Stimulated activated CD4-positive, alpha-beta T cell treated with anti-CD3 and anti-CD28 coated beads, Interleukin-1b, Interleukin-23, amount 100 ng/mL, for 48 hours (primary cell): ENCODE measurements at places on chromosomes 6 and 20.

DNA sequence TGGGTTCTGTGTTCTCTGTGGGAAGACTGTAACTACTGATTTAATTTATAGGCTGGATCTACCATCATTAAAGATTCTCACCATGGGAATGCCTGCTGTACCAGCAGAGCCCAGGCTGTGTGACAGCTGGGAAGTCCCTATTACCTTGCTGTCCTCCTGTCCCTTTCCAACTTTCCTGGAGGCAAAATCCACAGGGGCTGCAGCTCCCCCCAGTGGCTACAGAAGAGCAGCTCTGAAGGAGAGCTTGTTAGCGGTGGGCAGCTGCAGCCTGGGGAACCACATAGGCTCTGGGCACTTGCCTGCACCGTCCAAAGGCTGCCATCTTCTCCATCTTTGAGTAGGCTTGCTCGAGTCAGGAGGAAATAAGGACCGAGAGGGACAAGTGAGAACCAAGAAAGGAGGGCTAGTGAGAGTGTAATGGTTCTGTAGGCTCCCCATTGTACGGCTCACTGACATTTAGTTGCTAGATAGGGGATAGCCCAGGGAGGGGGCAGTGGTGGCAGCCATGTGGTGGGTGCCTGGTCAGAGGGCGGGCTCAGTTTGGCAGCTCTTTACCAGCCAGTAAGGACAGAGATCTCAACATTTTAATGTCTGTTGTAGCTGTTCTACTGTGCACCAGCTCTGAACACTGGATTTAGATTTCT lies 155.1 kb upstream of the MLIP start:
- DNase-seq = no peak

GRCh38 chr20:32902456-32903420 lies 44.0 kb downstream of the EFCAB8 start:
- DNase-seq = peak; percentile 74

GRCh38 chr6:5457041-5457440 lies 195.7 kb downstream of the FARS2 start:
- no peak for DNase-seq

GRCh38 chr20:4053071-4053919 lies 37.9 kb upstream of the RNF24 start:
- DNase-seq = no peak

GRCh38 chr6:71510057-71510713 lies 221.6 kb downstream of the OGFRL1 start:
- DNase-seq = no peak

DNA sequence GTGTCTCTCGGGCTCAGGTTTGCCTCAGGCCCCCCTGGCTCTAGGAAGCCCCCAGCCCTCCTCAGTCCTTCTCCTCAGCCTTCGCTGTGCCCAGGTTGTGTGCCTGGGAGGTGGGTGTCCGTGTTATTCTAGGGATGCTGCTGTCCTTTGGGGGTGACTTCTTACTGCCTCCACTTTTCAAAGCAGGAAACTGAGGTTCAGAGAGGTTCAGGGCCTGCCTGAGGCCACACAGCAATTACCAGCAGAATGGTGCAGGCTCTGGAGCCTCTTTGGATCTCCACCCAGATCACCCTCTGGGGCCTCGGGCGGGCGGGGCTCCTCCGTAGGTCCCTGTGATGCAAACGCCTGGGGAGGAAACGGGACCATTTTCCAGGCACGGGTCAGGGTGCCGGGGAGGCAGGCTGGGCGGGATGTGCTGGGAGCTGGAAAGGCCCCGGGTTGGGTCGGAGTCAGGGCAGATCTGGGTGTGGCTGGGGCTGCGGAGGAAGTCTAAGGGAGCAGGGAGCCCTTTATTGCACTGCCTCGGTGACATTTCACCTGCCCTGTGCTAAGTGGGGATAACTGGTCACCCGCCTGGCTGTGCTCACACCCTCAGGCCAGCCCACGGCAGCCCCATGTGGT lies 23.2 kb downstream of the GATA5 start:
- no peak for DNase-seq

GRCh38 chr6:1485678-1486077 lies 96.3 kb downstream of the FOXF2 start:
- no peak for DNase-seq

- DNase-seq = no peak
Measured at GRCh38 chr6:89492025-89492640, 59.2 kb downstream of the ANKRD6 start.

DNA sequence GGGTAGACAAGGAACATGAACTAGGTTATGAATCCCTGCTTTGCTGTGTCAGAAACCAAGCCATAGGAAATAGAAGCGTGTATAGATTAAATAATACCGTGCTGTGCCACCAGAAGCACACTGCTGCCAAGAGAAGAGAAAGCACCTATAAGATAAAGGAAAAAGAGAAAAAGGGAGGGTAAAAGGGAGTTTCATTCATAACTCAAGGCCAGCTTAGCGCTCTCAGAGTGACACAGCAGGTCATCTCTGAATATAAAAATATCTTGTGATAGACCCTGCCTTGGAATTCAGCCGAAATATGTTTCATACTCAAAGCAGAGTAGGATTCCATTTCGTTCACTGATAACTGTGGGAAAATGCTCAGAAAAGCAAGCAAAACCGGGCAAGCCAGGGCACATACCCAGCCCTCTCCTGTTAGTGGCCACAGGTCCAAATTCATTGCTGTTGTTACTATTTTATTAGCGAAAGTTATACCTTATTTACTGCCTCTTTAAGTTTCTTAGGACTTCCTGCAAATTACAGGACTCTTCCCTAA lies 8.7 kb downstream of the JAG1 start:
- no peak for DNase-seq

- no peak for DNase-seq
Measured at GRCh38 chr6:91667596-91667995, 1080.7 kb upstream of the MAP3K7 start.

- DNase-seq = no peak
Measured at GRCh38 chr20:61052776-61053442, 199.2 kb upstream of the CDH4 start.

DNA sequence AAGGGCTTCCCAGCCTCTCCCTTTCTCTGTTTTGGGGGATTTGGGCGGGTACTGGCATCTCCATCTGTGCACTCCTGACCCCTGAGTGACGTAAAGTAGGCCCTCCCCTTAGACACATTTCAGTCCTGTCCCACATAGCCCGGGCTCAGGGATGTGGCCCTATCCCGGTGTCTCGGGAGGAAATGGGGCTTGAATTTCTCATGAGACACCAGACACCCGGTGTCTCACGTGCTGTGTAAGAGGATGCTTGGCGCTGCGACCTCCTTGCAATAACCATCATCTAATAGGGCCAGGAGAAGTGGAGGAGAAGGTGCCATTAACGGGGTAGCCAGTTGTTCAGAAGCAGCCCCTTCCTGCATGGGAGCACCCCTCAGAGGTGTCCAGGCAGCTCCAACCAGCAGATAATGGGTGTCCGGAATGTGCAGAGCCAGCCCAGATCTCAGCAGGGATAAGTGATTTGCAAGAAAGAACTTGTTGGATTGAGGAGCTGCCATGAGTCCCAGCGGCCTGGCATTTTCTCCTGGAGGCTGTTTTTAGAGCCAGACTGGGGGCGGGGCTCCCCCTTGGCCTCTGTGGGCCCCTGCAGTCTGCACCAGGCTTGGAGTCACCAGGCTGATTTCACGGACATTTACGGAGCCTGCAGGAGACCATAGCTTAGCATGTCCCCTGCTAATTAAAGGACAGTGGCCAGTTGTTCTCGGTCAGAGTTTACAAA lies 372.0 kb downstream of the PREX1 start:
- no peak for DNase-seq

DNA sequence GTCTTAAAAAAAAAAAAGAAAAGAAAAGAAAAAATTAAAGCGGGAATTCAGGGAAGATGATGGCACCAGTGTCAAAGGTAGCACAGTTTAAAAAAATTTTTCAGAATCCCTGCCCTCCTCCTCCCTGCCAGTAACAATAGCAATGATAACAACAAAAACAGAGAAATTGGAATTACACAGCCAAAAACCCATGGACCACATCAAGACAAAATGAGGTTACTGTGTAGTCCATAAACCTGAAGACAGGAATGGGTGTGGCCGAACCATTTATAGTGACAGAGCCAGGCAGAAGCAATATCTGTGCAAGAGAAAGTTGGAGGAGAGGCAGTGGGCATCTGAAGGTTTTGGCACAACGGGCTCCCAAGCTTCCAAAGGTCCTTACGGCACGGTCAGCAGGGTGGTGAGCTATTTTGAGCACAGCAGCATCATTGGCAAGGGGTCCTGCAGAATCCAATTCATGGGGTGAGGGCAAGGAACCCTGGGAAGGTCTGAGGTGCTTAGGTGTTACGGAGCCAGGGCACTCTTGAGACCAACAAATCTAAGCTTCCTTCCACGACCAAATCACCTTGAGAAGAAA lies 202.3 kb downstream of the GMPR start:
- peak; percentile 18 for DNase-seq

GRCh38 chr20:61533231-61533631 lies 281.2 kb downstream of the CDH4 start:
- DNase-seq = no peak

DNA sequence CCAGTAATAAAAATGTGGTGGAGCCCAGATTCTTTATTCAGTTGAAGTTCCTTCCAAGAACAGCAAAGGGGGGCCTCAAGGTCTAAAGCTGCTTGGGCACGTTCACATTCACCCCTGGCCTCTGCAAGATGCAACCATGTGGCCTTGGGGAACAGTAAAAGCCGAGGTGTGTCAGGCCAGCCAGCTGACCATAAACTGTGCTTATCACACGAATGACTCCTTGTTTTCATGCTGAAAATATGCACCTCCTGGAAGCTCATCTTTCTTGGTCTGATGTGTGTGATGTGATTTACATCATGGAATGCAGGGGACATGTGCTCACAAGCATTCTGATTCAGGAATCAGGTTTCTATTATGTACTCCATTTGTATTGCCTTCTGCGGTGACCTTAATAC lies 211.6 kb upstream of the MARCKS start:
- DNase-seq = no peak

- DNase-seq = no peak
Measured at GRCh38 chr20:20462185-20462584, 94.3 kb downstream of the INSM1 start.

GRCh38 chr6:16624636-16625290 lies 136.5 kb downstream of the ATXN1 start:
- no peak for DNase-seq

DNA sequence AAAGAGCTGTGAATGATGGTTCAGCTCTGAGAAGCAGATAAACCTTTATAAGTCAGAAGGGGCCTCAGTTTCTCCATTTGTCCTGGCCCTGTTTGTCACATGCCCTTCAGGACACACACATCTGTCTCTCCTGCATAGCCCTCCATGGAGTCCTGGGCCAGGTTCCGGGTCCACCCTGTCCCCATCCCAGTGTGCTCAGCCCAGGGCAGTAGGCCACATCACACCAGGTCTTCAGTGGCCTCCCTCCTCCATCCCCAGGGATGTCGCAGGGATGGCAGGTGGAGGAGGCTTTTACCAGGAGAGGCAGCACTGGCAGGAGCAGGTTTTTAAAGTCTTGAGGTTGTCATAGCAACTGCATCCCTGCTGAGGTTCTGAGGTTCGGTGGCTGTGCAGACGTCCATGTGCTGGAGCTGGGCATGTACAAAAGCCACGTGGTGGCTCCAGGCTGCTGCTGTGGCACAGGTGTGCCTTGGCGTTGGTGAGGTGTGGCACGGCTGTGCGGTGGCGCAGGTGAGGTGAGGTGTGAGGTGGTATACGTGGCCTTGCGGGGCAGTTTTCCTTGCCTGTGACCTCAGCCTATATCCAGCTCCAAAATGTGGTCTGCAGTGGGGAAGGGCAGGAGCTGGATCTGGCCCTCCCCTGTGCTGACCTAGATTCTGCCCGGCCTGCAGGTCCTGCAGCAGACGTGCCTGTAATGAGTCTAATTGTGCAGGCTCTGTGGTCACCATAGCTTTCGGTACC lies 8.0 kb upstream of the NPBWR2 start:
- DNase-seq = no peak

DNA sequence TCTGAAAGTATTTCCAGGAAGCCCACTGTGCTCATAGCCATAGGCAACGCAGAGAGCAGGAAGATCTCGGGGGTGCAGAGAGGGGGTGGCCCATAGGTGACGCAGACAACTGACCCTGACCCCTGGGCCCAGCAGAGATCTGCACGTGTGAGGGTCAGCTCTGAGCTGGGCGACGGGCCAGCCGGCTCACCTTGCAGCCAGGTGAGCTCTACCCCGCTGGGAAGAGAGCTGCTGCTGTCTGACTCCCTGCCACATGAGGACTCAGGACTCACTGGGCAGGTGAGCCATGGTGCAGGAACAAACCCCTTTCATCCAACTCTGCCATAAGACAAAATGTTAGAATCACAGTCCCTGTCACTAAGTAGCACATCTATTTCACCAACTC lies 19.6 kb downstream of the ZBTB46 start:
- DNase-seq = no peak
